ENCODE measurements at places on chromosomes 16 and 17. TPM values are rescaled to one million over a fixed set of nuclear protein-coding genes. Genes with fewer than 3 reads are reported as not detected.

SLC12A3 gene
- total RNA-seq: not detected

EFCAB5 gene
- 1.1 TPM for total RNA-seq

TEKT1 gene
- not detected for total RNA-seq

ASIC2 gene
- total RNA-seq: not detected

ABCC11 gene
- not detected for total RNA-seq

PSMB3 gene
- total RNA-seq: 189 TPM

KCNJ18 gene
- total RNA-seq: not detected

DHRS7C gene
- total RNA-seq: not detected

DNA sequence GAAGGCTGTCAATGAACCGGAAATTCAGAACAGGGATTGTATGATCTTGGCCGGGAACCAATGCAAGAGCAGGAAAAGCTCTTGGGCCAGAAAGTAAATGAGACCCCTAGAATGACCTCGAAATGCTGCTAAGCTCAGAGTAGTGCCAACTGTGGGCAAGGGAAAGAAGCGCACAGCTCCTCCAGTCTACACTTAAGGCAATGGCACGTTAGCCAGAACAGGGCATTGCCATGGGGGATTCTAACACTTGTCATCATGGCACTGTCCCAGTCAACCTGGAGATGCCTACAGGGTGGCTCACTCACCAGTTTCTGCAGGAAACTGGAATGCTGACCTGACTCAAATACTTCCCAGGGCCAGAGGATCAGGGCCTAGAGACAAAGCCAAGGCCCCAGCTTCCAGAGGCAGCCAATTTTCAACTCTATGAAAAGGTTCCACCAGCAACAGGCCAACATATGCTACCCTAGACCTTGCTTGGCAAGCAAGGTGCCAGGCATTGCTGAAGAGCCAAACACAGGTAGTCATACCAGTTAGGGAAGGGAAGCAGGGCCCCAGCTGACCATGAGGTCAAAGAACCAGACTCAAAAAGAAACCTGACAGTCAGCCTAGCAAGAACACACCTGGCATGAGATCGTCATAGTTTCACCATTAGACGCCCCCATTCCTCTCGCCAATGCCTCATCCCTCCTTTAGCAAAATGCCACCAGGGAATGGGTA lies 34.9 kb downstream of the ARHGAP17 start:
- DNase-seq: no peak

DNA sequence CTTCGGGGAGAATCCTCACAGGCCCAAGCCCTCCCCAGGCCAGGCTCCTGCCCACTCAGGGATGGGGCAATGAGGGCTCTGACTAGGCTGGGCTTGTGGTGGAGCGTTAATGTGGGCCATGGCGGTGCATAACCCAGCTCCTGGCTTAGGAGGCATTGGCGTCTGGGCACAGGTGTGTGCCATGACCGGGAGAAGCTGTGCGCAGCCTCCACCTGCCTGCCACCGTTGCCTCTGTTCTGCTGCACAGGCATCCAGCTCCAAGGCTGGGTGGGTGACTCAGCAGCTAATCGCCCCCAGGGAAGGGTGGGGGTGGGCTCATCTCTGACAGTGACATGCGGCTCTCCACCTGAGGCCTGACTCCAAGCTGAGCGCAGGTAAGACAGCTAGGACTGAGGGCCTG lies 3.5 kb upstream of the ARHGAP27 start:
- no peak for DNase-seq

DNA sequence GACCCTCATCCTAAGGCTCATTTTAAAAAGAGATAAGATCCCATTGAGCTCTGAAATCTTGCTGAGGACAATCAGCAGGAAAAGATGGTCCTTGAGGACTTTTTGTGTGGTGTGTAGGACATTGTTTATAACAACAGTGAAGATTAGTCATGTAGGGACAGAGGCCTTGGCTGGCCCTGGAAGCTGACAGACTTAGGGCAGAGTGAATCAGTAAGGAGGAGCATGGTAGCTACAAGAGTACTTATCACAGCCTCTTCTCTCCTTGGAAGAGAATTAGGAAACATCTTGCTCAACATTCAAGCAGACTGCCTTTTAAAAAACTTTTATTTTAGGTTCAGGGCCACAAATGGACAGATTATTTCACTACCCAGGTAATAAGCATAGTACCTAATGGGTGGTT lies 665.9 kb upstream of the SALL1 start:
- no peak for DNase-seq

GRCh38 chr16:23013484-23013883 lies 135.8 kb downstream of the USP31 start:
- DNase-seq: no peak

GRCh38 chr17:12549499-12550041 lies 116.1 kb upstream of the MYOCD start:
- DNase-seq: peak; percentile 68

GRCh38 chr17:57699751-57700219 lies 45.3 kb downstream of the CCDC182 start:
- no peak for DNase-seq

DNA sequence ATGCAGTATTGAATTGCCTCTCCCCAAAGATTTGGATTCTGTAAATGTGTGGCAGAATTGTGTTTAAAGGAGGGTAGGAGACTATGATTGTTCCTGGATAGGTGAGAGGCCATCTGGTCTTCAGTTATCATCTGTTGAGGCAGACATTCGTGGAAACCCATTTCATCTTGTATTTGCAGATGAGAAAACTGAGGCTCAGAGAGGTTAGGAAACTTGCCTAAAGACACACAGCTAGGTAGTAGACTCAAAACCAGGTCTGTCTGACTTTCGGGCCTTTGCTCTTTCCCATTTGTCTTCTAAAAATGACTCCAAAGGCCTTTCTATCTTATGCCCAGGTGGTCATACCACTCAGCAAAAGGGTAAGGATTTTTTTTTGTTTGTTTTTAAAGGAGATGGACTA lies 210.3 kb downstream of the SHISA9 start:
- DNase-seq: no peak

GRCh38 chr17:35709874-35710273 lies 21.6 kb upstream of the RASL10B start:
- DNase-seq: no peak

DNA sequence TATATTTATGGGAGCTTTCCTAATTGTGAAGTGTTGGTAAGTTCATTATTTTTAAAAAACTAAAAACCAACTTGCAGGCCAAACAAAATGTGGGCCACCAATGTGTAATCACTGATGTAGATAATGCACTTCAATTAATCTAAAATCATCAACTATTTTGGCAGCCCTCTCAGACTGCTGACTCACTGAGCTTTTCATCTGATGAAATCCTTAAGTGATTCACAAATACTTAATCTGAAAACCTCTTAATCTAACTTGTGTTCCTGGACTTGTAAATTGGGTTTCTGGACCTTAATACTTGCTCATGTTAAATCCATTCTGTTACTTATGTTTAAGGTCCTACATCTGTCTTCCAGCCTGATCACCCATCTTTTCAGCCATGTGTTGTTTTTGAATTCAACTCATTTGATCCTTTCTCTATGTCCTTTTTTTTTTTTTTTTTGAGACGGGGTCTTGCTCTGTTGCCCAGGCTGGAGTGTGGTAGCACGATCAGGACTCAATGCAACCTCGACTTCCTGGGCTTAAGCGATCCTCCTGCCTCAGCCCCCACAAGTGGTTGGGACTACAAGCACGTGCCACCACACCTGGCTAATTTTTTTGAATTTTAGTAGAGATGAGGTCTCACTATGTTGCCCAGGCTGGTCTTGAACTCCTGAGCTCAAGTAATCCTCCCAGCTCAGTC lies 39.0 kb downstream of the PRKCB start:
- no peak for DNase-seq

GRCh38 chr16:86523166-86523740 lies 12.9 kb downstream of the FOXF1 start:
- DNase-seq: no peak

GRCh38 chr17:3693141-3693540 lies 2.8 kb downstream of the P2RX5 start:
- no peak for DNase-seq

- no peak for DNase-seq
Observed at GRCh38 chr16:74462361-74462760, 41.1 kb upstream of the CLEC18B start.

DNA sequence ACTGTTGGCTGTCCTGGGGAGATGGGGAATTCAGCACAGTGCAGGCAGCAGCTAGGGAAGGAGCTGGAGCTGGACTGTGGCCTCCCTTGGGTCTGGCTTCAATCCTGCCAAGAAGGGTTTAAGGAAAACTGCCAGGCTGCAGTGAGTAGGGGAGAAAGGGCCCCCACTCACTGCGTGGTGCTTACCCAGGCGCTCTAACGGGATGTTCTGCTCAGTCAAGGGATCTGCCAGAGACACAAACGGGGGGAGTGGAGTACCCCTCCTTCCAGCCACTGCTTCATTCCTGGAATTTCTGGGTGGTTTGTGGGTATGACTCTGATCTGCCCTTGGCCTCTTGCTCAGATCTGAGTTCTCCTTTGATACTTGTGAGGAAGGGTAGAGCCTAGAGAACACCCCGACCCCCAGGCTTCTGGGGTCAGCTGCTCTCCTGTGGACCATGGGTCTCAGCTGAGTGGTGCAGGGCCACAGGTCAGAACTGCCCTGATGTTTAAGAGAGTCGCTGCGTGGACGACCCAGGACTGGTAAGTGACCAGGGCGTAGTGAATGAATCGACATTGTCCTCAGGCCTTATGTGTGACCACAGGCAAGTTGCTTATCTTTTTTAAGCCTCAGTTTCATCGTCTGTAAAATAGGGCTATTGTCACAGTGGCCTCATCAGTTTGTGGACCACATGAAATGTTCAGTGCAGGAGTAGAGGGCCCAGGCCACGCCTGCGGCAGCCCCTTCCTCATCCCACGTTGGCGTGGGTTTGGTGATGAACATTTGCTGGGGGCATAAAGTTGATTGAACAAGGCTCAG lies 9.6 kb downstream of the CRISPLD2 start:
- DNase-seq: no peak

DNA sequence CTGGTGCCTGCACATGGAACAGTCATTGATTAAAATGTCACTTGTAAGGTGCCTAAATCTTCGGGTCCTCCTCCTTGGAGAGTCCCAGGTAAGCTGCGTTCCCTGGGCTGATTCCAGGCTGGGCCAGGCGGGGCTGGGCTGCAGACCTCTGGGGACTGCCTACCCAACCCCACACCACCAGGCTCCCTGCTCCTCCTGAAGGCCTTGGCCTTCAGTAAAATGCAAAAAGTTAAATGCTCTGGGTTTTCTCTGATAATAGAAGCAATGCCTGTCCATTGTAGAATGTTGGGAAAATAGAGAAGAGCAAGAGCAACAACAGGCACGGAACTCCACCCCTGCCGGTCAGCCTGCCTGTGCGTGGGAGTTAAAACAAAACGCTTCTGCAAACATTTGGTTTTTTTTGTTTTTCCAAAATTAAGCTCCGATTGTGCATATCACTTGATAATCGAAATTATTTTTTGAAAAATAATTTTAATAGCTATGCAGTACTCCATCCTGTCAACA lies 363.9 kb downstream of the SEC14L1 start:
- no peak for DNase-seq

DNA sequence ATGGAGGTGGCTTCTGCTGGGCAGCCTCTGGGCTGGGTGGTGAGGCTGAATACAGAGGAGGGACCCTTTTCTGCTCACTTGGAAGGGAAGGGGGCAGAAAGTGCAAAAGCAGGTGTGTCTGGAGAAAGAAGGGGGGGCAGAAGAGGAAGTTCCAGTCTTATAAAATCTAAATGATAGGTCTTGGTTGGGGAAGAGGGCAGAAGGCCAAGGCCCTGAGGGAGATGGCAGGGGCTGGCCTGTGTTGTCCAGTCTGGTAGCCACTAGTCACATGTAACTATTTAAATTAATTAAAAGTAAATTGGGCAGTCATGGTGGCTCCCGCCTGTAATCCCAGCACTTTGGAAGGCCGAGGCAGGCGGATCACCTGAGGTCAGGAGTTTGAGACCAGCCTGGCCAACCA lies 2.5 kb upstream of the CAMKK1 start:
- no peak for DNase-seq
